ENCODE measurements at places on chromosomes 16 and 17.
A peak's percentile ranks its signal among the peaks of the same experiment; 100 is the strongest.

DNA sequence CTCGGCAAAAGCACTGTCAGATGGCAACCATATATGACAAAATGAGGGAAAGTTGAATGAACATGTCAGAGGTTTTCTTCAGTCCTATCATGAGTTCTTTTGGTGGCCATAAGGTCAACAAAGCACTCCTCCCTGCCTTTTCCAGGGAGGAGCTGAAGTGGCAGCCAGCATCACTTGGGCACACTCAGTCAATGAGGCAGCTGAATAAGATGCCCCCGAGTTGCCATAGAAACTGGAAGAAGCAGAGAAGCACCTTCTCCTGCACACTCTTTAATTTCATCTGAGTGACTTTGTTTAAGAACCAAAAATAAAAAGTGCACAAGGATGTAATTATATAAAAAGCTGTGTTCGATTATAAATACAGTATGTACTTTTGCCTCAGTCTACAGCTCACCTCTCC, 16.0 kb downstream of the KCNJ2 start:
- no peak for DNase-seq

DNA sequence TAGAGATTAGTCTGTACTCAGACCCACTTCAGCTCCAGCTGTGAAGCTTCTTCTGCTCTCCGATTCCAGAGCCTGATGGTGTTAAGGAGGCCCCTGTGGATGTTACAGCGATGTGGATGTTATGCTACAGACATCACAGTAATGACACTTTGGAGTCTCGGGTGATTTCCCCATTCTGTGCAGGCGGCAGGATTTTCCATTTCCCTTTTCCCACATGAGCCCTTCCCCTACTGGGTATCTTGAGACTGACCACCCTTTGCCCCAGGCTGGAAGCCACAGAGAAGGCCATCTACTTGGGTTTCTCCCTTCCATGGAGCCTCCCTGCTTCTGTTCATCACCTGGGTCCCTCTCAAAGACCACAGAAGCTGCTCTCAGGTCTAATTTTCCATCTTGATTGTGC, 78.3 kb downstream of the KCNJ12 start:
- DNase-seq, result no peak

DNA sequence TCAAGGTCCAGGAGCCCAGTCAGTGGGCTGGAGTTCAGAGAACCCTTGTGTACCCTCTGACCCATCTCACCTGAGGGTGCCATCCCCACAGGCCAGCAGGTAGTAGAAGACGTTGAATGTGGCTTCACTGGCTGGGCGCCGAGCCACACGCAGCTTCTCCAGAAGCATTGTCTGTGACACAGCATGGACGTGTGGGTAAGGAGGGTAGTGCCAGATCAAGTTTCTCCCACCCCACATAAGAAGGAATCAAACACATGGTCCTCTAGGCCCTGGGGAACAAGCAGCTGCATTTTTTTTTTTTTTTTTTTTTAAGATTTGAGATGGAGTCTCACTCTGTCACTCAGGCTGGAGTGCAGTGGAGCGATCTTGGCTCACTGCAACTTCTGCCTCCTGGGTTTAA, 60.9 kb downstream of the MYO18A start:
- no peak for DNase-seq

GRCh38 chr16:2350500-2350899, 10.0 kb upstream of the ABCA3 start:
- DNase-seq, result no peak

DNA sequence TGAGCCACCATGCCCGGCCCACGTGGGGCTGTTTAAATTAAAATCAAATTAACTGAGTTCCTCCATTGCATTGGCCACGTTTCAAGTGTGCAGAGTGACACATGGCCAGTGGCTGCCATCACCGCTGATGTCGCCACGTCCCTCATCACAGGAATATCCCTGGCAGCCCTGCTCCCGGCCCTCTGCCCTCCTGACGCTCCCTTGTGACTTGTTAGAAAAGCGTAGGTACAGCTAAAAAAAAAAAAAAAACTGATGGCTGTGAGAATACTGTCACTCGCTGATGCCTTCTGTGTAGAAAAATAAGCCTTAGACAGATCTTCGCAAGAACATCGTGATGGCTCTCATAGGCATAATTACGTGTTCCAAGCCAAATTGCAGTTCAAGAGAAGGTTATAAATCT, 21.7 kb downstream of the CARHSP1 start:
- DNase-seq, result no peak

GRCh38 chr16:75105306-75106061, 11.1 kb downstream of the LDHD start:
- DNase-seq, result no peak

- DNase-seq, result no peak
Observed at GRCh38 chr17:40382251-40382650, 17.7 kb upstream of the GJD3 start.

DNA sequence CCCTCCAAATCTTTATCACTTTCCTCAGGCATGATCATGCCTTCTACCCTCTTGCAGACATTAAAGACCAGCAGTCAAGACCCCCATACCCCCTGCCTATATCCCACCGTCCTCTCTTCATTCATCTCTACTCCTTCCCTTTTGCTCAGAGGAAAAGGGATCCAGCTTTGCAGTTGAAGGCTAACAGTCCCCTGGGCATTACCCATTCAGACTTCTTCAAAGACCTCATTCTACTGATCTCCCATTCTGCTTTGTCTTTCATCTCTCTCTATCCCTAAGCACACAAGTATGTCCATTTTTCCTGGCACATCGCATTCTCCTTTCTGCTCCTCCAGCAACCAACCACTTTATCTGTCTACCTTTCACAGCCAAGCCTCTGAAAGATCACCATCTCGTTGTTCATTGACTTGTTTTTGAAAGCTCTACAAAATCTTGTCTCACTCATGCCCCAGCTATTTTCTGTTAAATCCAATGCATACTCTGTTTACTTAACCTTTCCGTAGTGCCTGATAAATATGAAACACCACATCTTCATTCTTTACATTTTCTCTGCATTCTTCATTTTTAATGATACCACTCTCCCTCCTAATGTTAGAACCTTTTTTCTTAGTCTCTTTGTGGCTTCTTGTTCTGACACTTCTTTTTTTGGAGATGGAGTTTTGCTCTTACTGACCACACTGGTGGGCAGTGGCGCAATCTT, 14.1 kb upstream of the LCMT1 start:
- DNase-seq, result no peak

- no peak for DNase-seq
Observed at GRCh38 chr17:6981426-6981825, 14.4 kb upstream of the ALOX12 start.

GRCh38 chr16:11225677-11226549, 30.1 kb downstream of the SOCS1 start:
- DNase-seq, result no peak

DNA sequence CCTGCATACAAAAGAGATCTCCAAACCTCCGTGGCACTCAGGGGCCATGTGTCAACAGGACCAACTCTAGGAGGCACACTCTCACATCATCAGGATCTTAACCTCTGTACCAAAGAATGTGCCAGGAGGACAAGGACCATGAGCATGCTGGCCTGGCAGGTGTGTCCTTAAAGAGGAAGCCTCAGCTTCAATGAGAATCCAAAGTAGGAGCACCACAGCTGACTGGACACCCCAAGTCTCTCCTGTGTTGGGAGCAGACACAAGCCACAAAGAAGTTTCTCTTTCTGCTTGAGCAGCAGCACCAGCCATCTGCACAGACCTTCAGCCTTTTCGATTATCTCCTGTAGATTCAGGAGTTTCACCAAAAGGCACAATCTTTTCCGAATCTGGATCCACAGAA, 1734.5 kb downstream of the TP53TG3F start:
- no peak for DNase-seq

DNA sequence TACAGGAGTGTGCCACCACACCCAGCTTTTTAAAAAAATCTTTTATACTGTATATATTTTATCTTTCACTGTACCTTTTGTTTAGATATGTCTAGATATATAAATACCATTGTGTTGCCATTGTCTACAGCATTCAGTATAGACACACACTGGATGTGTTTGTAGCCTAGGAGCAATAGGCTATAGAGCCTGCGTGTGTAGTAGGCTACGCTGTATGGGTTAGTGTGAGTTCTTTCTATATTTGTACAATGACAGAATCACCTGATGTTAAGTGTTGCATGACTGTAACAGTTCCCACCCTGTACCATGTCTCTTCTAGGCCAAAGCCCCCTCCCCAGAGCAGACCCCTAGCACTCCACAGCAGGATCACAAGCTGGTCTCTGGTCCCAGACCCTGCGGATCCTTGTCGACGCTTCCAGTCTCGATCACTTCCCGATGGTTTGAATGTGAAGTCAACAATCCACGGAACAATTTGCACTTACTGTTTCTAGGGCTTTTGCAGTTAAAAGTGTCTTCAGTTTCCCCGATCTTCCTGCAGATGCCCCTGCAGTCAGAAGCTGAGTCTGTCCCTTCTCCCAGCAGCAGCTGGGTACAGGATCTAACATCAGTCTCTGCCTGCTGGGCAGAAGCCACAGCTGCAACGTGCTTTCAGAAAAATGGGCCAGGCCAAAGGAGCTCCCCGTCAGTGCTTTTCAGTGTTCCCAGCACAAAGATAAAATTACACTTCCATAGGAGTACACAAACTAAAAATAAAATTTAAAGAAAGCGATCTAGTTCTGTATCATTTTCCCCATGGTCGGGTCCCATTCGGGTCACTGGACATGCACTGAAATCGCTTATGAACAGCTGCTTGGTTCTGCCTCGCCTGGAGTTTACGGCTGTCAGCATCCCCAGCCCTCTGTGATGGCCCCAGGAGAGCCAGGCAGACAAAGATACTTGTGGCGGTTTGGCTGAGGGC, 35.4 kb downstream of the ADAM11 start:
- peak; percentile 43 for DNase-seq

DNA sequence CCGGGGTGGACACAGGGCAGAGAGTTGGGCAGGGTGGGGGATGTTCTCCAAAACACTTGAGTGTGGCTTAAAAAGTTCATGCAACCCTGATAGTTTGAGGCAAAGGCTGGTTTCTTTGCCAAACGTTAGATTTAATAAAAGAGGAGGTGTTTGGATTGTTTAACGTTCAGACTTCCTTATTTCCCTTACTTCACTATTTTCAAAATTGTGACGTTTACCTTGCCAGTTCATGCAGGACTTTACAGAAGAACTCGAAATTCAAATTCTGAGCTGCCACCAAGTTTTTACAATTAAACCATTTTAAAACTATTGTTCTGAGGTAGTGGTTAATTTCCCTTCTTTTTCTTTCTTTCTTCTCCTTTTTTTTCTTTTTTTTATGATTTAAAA, 5.5 kb downstream of the SEC14L1 start:
- DNase-seq, result no peak

DNA sequence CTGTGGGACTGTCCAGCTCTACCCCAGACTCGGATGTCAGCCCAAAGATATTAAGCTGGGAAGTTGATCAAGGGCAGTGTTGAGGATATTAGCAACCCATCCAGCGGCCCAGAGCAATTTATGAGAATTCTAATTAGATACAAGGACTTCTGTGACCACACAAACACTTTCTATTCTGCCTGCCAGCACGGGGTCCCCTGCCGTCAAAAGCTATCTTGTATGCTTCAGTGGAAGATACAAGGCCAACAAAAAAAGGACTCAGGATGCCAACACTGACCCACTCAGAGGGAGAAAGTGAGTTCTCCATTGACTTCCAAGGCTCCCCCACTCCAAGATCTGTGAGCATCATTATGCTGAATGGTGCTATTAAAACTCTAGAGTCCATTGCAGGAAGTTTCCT, 390.7 kb downstream of the GRIN2A start:
- DNase-seq, result no peak

GRCh38 chr17:71237903-71238538, 882.8 kb upstream of the SOX9 start:
- no peak for DNase-seq

DNA sequence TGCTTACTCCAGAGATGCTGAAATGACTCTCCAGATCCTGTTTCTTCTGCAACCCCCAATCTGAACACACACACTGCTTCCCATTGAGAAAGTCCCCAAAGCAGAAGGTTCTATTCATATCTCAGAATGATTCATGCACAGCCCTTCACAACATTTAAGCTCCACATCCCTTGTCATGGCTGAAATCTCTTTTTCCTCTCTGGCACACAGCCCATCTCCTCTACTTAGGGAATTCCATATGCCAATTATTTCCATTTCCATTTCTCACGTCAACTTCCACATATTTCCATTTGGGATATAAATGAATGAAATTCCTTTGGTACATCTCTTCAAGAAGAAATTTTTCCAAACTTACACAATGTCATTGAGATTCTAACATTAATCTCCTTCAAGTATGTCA, 119.6 kb downstream of the CDH11 start:
- no peak for DNase-seq

- DNase-seq, result no peak
Observed at GRCh38 chr16:68382296-68382718, 66.0 kb downstream of the SMPD3 start.

DNA sequence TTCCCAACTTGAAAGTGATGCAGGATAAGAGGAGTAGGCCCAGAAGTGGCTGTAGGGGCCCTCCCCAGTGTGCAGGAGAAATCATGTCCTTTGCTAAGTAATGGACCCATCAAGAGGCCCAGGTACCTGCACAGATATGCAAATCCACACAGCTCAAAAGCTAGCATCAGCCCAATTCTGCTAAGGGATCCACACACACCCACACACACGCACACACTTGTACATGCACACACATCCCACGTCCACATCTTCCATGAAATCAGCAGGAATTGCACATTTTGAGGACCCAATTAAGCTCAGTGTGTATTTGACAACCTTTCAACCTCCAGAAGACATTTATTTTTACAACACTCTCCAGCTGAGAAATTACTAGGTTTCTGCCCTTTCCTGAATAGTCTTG, 184.8 kb downstream of the C16orf78 start:
- no peak for DNase-seq

GRCh38 chr17:42453439-42453838, 5.2 kb upstream of the ATP6V0A1 start:
- no peak for DNase-seq

- DNase-seq, result peak; percentile 99
Observed at GRCh38 chr17:31549525-31550388, 158.3 kb downstream of the RAB11FIP4 start.

DNA sequence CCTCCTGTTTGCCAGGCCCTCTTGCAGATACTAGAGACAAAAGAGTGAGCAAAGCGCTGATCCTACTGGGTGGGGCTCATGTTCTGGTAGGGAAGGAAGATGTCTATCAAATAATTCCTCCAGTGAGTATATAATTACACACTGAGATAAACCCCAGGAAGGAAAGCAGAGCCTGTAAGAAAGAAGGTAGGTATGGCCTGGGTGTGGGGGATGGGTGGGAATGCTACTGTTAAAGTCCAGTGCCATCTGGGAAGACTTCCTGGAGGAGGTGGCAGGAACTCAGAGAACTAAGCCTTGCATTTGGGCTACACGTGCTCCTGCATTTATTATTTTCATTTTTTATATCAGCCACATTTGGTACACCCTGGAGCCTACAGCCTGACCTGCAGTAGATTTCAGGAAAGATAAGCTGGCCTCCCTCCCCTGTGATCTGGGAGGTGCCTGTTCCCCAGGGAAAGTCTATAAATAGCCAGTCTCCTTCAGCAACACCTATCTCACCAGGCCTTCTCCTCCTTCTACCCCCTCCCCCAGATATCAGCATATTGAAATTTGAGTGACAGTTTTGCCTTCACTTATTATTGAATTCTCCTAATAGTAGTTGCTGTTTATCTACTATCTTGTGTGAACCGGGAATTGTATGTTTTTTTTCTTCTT, 11.5 kb downstream of the ATP2C2 start:
- DNase-seq, result no peak
